ENCODE measurements at places on chromosomes 5 and 9.

- DNase-seq, result no peak
Measured at GRCh38 chr5:464446-464842, 21.5 kb downstream of the EXOC3 start.

GRCh38 chr9:106862110-106862820 is 701 bp upstream of the ZNF462 start:
- peak; percentile 41 for DNase-seq

GRCh38 chr5:1164696-1165630 is 36.4 kb upstream of the SLC6A19 start:
- DNase-seq, result no peak

DNA sequence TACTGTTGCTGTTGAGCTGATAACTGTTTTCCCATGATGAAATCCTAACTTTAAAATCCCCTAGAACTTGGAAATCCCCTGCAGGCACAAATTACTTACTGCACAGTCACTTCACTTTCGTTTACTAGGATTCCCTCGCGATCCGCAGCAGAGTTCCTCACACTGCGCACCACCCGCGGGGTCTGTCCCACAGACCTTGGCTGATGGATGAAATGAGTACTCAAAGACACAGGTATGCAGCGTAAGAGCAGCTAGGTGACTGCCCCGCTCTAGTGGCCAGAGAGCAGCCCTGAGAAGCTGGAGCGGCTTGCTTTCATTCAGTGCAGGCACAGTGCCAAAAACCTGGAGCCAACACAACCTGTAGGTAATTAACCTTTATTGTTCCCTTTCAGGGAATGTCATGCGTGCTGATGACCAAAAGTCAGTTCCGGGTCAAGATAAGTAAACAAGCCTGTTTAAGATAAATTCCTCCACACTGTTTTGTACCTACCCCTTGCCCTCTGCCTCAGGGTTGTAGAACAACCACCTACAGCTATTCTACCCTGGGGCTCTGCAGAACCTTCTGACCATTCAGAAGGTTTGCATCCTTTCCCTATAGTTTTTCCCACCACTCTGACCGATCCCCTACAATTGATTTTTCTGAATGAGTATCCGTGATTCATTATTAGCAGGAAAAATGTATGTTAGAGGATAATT is 191.2 kb downstream of the CDH9 start:
- DNase-seq, result no peak

GRCh38 chr5:178340187-178340586 is 107.6 kb upstream of the PHYKPL start:
- no peak for DNase-seq

DNA sequence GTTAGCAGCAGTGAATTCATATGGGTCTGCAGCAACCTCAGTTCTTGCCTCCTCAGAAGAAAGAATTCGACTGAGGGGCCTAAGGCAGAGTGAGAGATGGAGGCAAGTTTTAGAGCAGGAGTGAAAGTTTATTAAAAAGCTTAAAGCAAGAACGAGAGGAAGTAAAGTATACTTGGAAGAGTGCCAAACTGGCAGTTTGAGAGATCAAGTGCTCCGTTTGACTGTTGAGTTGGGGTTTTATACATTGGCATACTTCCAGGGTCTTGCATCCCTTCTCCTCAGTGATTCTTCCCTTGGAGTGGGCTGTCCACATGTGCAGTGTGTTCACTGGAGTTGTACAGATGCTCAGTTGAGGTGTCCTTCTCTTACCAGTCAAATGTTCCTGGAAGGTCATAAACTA is 203.6 kb downstream of the SPATA31D1 start:
- DNase-seq, result no peak

DNA sequence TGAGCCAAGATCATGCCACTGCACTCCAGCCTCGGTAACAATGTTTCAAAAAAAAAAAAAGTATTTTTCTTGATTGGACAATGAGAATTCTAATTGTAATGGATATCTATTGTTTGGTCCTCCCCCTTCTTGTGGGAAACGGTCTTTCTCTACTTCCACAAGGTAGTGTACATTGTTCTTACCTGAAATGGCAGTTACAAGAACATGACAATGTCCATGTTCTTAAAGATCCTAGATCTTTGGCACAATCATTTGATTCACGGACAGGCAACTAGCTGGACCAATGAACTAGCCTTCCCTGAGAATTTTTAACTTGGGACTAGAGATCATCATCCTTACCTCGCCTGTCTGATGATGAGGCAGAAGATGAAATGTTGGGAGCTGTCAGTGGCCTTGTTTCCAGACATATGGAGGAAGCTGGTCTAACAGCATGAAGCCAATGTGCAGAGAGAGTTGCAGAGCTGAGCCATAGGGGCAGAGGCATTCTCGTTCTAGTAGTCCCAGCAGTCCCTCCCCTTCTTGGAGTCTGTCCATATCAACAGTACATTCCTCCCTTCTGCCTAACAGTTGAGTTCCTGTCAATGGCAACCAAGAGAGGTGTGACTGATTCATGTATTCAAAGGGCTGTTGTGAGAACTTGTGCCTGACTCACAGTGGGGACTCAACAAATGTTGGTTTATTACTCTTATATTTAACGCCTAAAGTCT is 2.1 kb upstream of the MARCHF6 start:
- DNase-seq, result peak; percentile 73

GRCh38 chr9:10686943-10687342 is 74.1 kb upstream of the PTPRD start:
- DNase-seq, result no peak

GRCh38 chr5:10401498-10401897 is 40.2 kb upstream of the ROPN1L start:
- no peak for DNase-seq

GRCh38 chr5:78473751-78474150 is 113.3 kb downstream of the SCAMP1 start:
- DNase-seq, result no peak

DNA sequence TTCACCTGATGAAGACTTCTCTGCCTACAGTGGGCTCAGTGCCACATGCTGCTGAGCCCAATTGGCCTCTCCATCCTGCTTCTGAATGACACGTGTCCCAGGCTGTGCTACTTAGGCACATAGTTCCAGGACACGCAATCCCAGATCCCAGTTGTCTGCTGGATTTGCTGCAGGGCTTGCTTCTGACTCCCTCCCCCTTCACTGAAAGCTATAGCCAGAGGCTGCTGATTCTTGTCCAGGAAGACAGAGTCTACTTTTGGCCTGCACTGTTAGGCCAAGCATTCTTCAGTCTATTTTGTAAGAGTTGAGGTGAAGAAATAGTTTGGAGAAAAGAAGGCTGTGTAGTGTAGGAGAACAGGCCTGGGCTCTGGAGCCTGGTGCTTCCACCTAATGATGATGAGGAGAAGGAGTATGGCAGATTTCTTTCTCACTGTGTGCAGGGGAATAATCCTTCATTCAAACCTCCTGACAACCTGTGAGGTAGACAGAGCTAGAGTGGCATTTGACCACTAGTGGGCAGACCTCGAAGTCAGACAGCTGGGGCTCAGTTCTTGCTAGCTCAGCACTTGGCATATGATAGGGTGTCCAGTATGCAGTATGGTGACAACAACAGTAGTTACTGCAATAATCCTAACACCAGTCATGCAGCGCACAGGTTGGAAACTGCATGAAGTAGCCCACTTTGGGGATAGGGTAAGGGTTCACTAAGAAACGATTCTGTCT is 19.5 kb upstream of the ASPN start:
- DNase-seq, result peak; percentile 57

DNA sequence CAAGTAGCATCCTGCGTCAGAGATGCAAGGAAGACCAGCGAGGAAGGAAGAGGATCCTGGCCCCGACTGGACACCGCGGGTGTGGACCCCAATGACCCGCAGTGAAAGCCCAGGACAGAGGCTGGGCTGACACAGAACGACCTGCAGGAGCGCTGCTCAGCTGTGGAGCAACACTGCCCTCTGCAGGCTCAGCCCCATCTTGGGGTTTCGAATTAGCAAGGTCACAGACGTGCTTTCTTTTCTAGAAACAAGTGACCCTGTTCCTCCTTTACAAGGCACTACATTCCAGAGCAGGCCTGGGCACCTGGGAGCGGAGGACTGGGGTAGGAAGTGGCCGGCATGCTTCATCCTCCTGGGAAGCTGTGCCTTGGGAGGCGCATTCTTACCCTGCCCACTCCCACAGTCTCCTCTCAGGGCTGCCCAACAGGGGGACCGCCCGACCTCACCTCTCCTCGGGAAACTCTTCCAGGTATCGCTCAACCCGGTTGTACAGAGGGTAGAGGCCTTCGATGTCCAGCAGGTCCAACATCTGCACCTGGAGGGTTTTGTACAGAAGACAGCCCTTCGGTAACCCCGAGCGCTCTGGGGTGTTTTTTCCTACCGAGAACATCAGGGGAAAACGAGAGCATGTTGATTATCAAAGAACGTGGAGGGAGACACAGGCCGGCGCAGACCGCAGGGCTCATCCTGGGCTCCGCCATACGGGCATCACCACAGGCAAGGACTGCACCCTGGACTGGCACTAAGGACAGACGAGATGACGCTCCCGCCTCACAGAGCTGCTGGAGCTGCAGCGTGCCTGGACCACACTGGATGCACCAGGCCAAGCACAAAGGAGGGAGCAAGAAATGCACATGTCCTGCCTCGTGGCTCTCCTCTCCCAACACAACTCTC is 35.0 kb downstream of the IPPK start:
- peak; percentile 66 for DNase-seq

- peak; percentile 33 for DNase-seq
Measured at GRCh38 chr5:36939969-36940858, 63.6 kb downstream of the NIPBL start.

DNA sequence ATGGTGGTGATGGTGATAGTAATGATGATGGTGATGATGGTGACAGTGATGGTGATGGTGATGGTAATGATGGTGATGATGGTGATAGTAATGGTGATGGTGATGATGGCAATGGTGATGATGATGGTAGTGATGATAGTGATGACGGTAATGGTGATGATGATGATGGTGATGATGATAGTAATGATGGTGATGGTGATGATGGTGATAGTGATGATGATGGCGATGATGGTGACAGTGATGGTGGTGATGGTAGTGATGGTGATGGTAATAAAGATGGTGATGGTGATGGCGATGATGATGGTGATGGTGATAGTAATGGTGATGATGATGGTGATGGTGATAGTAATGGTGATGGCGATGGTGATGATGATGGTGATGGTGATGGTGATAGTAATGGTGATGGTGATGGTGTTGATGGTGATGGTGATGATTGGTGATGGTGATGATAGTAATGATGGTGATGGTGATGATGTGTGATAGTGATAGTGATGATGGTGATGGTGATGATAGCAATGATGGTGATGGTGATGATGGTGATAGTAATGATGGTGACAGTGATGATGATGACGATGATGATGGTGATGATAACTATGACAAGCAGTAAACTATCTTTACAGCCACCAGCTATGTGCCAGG is 38.6 kb downstream of the PHF2 start:
- no peak for DNase-seq

GRCh38 chr5:91332267-91333045 is 50.7 kb downstream of the ARRDC3 start:
- peak; percentile 79 for DNase-seq

DNA sequence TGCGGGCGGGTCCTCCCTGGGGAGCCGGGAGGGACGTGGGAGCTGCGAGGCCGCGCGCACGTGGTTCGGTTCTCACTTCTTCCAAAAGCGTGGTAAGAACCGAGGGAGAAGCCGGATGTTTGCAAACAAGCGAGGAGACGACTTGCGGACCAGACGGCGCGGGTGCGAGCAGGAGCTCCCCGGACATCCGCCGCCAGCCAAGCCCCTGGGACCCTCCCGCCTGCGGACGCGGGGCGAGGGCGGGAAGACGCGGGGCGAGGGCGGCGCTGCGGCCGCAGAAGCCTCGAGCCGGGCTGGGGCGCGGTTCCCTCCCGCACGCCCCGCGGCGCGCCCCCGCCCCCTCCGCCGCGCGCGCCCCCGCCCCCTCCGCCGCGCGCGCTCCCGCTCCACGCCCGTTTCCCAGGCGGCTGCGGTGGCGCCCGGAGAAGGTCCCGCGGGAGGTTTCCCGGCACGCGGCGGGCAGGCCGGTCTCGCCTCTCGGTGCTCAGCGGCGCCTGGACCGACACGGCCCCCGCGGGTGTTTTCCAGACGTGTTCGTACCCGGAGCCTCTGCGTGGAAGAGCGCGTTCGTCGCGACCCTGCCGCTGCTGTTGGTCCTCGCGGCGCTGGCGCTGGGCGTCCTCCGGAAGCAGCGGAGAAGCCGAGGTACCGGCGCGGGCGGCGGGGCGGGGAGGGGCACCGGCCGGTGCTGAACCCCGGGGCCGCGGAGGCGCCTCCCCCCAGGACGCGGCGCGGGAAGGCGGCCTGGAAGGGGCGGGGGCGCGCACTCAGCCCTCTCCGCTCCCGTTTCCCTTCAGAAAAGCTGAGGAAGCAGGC is 12.8 kb downstream of the BTNL9 start:
- DNase-seq, result peak; percentile 21

- DNase-seq, result no peak
Measured at GRCh38 chr5:109076741-109077140, 329.0 kb downstream of the FER start.

DNA sequence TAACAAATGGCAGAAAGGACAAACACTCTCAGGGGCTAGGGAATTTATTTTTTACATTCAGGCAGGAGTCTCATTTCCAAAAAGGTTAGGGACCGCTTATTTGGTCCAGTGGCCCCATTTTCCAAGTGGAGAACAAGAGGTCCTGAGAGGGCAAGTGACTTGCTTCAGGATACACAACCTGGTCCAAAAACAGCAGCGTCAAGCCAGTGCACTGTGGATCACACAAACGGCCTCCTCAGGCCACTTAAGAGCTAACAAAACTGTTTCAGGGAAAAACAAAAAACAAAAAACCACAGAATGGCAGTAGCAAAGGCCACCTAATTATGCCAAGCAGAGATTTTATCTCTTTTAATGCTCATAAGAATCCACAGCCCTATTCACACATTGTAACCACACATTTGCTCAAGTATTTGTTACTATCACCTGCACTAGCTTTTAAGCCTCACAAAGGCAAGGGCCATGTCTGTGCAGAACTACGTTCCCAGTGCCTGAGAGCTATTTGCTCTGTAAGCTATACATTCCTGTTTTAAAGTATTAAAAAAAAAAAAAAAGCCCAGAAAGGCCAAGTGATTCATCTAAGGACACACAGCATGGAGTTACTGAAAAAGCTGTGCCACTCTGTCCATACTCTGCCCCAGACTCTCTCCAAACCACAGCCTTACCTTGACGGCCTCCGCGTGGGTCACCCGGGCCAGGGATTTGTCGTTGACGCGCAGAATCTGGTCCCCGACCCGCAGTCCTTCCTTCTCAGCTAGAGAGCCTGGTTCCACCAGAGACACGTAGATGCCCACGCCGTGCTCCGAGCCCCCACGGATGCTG is 1.5 kb downstream of the WHRN start:
- DNase-seq, result peak; percentile 15

Measured in PC-3 (cell line).